ENCODE measurements at places on chromosomes 12 and 14. TPM values are rescaled to one million over a fixed set of nuclear protein-coding genes. Genes with fewer than 3 reads are reported as not detected.

The PTCSC3 gene
- not detected for total RNA-seq

DNA sequence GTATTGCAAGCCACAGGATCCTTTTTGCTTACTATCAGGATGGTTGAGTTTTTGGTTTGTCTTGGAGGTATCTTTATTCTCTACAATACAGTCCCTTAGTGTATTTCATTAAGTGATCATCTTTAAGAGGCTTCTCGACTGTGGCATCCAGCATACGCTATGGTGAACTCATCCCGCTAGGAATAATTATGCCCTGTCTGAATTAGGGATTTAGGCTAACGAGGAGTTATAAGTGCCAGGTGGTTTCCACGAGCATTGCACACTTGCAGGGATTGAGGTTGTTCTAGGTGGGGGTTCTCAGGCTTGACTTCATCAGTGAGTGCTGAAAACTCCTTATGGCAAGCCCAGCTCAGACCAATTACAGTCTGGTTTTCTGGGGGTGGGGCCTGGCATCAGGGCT is 37.2 kb upstream of the RBM19 start:
- DNase-seq = no peak

The SIX1 gene
- total RNA-seq = 22.9 TPM

- DNase-seq = no peak
These were observed 98.6 kb downstream of the SLC6A15 start for GRCh38 chr12:84813780-84814663.

The CACNA1C gene
- 1.2 TPM for total RNA-seq

DNA sequence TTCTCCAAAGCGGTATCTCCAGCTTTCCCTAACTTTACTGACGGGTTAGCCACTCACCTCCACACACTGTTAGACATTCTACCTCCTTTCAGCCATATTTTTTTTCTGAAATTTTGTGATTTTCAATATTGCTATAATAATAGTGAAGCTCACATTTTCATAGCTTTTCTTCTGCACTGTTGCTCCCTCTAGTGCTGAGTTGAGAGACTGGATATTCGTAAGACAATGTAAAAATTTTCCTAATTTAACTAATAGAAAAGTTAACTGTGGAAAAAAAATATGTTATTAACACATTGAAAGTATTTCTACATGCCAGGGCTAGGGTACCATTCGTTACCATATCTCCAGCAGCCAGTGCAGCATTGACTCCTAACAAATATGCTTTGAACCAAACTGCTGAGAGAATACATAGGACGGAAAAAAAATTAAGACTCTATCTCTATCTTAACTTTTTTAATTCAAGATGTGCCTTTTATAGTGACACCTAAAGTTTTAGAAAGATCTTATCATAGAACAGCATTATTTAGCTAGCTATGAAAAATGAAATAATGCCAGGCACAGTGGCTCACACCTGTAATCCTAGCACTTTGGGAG is 48.7 kb upstream of the ABCC9 start:
- DNase-seq = no peak

- DNase-seq = no peak
These were observed 615.5 kb downstream of the RPL10L start for GRCh38 chr14:46036099-46036498.

Measured in Caki2 (cell line).